ENCODE measurements at places on chromosomes 1 and 21.

DNA sequence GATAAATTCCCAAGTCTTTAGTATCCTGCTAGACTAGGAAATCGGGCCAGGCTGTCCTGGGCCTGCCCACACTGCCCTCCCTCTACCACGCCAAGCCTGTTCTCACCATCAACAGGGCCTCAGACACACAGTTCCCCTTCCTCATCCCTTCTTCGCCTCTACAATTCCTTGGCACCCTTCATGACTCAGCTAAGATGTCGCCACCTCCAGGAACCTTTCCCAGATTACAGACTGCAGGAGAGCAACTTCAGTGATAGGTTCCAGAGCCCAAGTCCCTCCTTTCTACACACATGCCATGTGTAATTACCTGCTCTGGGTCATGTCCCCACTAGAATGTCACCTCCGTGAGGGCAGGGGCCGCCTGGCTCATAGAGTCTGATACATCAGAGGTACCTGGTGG, 3.3 kb downstream of the RIMS3 start:
- DNase-seq, result no peak

DNA sequence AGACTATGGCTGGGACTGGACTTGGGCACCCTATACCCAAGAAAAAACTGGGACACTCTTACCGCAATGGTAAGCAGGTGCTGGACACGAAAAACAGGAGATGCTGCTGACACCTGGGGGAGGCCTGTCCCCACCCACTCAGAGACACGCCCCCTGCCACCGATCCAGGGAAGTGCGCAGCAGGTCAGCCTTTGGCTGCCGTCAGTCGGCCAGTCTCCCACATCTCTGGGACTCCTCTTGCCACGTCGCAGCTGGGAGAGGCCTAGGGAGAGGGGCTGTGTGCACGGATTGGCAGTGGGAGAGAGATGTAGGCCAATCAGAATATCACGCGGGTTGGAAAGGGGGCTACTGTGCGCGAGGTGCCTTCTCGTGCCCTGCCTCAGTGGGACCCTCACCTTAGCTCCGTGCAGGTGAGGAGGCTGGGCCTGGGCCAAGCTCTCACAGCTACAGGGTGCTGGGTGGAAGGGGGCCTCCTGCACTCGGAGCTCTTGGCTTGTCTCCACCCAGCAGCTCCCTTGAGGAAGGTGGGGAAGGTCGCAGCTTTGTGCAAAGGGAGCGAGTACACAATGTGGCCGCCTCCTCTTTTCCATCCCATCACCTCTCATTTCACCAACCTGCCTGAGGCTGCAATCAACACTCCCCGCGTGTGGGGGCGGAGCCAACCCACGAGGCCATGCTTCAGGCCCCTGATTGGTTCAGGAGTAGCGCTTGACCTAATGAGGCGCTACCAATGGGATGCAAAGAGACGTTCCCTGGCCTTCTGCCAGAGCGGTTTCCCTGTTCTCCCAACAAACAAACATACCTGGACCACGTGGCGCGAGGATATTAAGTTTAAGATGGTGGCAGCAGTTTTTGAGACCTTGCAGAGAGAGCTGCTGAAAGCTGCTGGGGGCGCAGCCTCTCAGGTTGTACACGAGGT, 25.7 kb upstream of the LDLRAP1 start:
- no peak for DNase-seq

DNA sequence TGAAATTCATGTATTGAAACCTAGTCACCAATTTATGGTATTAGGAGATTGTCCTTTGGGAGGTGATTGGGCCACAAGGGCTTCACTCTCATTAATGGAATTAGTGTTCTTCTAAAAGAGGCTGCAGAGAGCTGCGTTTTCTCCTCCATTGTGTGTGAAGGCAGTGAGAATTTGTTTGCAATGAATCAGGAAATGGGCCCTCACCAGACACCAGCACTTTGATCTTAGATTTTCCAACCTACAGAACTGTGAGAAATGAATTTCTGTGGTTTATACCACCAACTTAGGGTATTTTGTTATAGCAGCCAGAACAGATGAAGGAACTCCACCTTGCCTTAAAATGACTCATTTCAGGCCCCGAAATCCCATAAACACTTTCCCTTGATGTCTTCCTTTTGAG, 544.2 kb downstream of the RWDD3 start:
- no peak for DNase-seq

DNA sequence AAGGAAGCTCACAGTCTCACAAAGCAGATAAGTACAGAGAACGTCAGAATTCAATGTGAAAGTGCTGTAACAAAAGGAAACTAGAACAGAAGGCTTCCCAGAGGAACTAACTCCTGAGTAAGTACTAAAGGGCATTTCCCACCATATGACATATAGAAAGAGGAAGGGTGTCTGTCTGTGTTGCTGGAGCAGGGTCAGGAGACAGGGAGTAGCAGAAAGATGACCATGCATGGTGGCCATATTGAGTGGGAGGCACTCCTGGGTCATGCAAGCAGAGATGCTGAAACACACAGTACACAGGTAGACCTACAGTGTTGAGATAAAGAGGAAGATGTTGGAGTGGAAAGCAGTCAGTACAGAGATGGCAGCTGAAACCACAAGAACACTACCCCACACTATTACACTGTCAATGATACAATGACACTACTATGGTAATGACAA, 47.3 kb downstream of the SLC25A24 start:
- DNase-seq, result no peak

DNA sequence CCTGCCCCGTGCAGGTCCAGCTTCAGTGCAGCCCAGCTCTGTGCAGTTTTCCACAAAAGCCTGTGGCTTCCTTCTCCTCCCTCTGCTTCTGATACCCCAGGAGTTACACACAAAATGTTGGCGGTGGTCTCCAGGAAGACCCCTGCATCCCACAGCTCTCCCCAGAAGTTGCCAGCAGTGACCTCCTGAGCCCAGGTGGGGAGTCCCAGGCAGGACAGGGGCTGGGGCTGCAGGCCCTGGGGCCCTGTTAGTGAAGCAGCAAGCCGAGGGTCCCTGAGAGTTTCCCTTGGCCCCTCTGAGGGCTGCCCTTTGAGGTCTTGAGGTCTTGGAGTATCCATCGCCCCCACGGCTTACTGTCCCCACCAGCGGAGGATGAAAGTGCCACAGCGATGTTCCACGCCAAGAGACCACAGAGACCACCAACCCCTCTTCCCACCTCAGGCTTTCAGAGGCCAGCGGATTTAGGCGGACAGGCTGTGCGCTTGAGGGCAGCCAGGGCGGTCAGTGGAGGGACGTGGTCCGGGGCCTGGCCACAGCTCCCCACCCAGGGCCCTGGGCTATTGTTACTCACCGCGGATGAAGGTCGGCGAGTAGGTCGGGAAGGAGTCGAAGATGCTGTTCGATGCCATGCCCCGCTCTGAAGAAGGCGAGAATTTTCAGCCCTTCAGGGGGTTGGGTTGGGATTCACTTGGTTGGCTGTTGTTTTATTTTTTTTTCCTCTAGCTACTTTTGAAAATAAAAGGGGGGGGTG, 34.0 kb upstream of the RUNX3 start:
- DNase-seq, result no peak

DNA sequence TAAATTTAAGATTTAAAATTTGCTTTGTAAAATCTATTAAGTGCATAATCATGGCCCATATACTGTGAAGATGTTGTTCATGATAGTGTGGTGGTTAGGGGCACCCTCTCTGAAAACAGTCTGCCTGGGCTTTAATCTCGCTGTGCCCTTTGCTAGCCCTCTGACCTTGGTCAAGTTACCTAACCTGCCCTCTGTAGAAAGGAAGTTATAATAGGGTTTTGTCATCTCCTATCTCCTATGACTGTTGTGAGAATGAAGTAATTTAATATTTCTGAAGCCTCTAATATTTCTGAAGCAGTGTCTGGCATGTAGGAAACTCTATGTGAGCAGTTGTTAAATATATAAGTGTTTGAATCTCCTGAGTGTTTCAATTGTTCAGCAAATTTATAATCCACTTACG, 116.6 kb upstream of the IVNS1ABP start:
- no peak for DNase-seq

DNA sequence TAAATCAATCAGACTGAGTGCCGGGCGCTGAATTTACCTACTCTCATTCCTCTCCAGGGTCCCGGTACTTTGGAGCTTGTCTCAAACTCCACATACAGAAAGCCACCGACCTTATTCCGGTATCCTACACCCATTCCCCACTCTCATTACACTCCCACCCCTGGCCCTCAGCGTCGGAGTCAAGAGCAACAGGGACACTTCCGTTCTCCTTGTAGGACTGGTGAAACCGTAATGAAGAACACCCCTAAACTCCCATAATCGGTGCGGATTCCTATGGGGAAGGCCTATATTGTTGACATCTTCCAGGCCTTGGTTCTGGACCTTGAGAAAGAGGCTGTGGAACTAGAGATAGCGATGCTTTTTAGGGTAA, 798 bp downstream of the ZBED6 start:
- no peak for DNase-seq

Data from CD4-positive, alpha-beta T cell treated with Interferon gamma for 1 hour (primary cell).